CD4-positive, alpha-beta memory T cell (primary cell): ENCODE measurements at places on chromosomes 5 and 9. TPM values are rescaled to one million over a fixed set of nuclear protein-coding genes. Genes with fewer than 3 reads are reported as not detected.

Gene CARD9
- total RNA-seq, result 1.2 TPM

- no peak for DNase-seq
These were observed 91.5 kb downstream of the WDR41 start for GRCh38 chr5:77400645-77401044.

DNA sequence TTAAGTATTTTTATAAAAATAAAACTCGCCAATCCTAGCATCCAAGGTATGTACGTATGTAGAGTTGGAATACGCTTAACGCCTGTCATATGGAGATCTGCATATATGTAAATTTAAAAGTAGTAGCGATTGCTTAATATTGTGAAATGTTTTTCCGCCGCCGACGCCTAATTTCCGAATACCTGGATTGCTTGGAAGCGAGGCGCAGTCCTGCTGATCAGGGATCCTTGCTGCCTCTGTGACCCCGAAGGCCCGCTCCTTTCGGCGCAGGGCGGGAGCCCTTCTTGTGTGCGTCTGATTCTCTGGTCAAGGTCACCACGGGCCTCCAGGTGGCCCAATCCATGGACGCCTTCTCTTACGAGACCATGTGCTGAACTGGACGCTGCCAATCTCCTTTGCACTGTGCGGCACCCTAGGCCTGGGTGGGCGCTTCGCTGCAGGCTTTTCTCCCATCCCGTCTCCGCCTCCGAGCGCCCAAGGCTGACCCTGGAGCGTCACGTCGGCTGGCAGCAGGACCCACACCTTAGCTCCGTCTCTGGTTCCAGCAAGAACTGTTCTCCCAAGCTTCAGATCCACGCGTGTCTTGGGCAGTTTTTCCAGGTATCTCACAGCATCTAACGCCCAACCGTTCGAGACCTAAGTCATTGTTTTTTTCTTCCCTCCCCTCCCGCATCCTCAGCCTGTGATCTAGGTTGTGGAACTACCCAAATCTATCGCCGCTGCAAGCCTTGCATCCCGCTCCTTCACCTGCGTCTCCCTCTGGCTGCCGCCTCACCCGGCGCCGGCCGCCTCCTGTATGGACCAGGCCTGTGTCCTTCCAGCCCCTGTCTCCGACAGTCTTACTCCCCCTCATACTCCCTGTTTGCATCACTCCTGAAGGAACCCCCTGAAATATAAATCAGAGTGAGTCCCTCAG lies 3.6 kb upstream of the TRIM41 start:
- no peak for DNase-seq

- DNase-seq, result no peak
These were observed 78.0 kb upstream of the CACNA1B start for GRCh38 chr9:137799630-137799983.

DNA sequence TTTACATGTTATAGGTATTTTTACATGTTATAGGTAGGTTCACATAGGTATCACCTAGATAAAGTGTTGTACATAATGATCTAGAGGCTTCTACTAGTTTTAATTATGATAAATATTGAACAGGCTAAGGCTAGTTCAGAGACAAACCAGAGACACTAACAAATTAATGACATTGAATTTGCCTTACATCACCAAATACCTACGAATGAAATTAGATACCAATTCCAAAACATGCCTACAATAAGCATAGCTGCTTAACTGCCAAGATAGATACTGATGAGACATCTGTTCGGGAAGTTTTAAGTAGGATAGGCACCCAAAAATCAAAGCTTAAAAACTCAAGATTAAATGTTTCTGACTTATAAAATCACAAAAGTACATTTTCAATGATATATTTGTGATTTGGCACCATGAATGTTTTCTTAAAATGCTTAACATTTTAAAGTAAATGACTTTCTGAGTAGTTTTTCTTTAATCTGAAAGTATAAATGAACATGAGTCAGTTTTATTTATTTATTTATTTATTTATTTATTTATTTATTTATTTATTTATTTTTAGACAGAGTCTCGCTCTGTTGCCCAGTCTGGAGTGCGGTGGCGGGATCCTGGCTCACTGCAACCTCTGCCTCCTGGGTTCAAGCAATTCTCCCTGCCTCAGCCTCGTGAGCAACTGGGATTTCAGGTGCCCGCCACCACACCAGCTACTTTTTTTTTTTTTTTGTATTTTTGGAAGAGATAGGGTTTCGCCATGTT lies 703.1 kb upstream of the ARRDC3 start:
- DNase-seq, result no peak

DNA sequence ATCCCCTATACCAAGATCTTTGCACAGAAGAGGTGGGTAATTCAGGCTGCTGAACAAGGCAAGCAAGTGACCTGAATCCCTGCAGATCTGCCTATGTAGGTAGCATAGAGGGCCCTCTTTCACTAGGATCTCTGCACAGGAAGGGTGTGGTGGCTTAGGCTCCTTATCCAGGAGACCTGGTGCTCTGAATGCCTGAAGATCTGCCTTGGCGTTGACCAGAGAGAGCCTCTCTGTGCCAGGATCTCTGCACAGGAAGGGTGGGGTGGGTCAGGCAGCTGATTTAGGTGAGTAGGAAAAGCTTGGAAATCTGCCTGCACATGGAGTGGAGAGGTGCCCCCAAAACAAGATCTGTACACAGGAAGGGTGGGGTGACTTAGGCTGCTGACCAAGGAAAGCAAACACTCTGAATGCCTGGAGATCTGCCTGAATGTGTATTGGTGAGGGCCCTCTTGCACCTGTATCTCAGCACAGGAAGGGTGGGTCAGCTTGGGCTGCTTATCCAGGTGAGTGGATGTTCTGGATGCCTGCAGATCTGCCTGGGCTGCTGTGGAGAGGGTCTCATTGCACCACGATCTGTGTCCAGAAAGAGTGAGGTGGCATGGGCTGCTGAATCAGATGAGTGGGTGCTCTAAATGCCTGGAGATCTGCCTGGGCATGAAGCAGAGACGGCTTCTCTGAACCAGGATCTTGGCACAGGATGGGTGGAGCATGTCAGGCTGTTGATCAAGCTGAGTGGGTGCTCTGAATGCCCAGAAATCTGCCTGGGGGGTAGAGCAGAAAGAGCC lies 365.9 kb downstream of the DMAC1 start:
- no peak for DNase-seq

- DNase-seq, result no peak
These were observed 75.3 kb downstream of the ADAMTS2 start for GRCh38 chr5:179269781-179270543.

DNA sequence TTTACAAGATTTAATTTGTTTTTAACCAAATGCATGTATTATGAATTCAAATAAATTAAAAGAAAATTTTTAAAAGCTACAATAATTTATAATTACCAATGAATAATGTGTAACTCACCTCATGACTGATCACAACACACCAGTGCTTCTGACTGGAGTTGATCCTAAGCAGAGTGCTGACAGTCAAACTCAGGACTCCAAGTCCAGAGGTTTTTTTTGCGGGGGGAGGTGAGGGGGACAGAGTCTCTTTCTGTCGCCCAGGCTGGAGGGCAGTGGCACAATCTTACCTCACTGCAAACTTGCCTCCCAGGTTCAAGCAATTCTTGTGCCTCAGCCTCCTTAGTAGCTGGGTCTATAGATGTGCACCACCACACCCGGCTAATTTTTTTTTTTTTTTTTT lies 71.0 kb upstream of the MELK start:
- DNase-seq, result no peak

GRCh38 chr5:15371184-15371583 lies 128.8 kb upstream of the FBXL7 start:
- no peak for DNase-seq

DNA sequence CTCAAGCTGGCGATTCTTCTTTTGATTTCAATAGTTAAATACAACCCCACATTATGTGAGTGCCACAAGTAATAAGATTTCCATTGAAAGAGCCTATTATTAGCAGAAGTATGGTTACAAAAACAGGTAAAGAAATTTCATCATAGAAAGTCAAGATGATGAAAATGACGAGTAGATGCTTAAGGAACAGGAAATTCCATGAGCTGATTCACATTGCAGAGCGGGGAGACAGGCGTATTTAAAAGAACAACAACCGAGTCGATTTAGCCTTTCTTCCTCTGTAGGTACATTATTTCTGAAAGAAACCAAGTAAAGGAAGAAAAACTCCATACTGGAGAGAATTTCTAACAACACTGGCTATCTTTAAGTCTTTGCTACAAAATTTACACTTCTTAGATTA lies 310.4 kb downstream of the SLF1 start:
- no peak for DNase-seq

DNA sequence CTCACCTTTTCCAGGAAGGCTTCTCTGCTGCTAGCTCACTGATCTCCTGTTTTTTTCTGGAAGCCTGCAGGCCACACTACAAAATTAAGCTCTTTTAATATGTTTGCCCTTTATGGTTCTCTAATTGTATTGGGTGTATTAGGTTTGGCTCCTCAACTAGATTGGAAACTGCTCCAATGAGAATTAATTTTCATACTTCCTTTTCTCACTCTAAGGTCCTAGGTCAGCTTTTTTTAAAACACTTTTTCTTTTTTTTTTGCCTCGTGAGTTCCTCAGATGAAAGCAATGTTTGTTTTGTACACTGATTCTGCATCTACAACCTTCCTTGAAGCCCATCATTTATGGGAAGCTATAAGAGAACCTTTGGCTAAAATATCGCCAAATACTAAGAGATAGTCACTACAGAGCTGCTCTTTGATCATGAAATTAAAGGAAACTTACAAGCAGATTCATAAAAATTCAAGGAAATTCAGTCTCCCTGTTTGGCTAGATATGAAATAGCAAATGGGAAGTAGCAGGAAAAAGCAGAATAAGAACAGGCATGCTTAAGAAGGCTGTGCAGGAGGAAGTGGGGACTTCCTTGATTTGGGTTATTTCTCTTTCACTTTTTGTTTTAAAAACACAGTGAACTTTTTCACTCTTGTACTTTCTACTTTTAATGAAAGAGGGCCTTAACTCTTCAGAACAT lies 55.2 kb upstream of the FYB1 start:
- peak; percentile 37 for DNase-seq

- no peak for DNase-seq
These were observed 25.9 kb upstream of the SUB1 start for GRCh38 chr5:32559411-32559810.

Gene THBS4
- 0.29 TPM for total RNA-seq

DNA sequence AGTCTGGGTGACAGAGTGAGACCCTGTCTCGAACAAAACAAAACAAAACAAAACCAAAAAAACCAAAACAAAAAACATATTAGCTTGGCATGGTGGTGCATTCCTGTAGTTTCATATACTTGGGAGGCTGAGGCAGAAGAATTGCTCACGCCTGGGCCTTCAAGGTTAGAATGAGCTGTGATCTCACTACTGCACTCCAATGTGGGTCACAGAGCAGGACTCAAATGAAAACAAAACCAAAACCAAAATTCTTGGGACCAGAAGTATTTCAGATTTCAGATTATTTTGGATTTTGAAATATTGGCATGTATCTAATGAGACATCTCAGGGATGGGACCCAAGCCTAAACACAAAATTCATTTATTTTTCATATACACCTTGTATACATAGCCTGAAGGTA lies 80.2 kb downstream of the TMC1 start:
- DNase-seq, result no peak

- no peak for DNase-seq
These were observed 4.2 kb downstream of the NEK6 start for GRCh38 chr9:124261736-124262648.

Gene TLE1
- total RNA-seq, result 0.89 TPM

Gene CEP72
- total RNA-seq, result 26.7 TPM

Gene SURF2
- 19.8 TPM for total RNA-seq

Gene CYLC2
- not detected for total RNA-seq

DNA sequence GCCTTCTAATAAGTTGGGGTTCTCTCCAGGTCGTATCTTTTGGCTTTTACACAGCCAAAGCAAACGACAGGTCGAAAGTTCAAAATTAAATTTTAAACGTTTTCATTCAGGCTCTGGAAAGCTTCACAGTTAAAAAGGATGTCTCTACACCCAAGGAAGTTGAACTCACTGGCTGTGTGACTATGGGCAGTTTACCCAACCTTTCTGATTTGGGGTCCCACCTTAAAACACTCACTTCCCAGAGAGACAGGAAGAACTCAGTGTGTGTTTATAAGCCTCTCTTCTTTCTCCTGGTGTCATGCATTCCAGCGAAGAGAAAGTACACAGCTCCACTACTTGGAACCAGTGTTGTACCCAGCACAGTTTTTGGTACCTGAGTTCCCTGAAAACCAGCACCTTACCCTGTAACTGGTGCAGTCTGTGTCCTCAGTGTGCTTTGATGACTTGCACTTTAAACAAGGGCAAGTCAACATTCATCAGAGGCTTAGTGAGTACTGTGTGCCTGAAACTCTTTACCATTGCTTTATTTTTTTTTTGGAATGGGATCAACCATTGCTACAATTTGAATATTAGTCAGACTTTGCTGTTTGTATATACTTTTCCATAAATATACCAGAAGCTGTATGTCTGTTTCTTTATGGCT lies 1.7 kb downstream of the SRD5A1 start:
- DNase-seq, result no peak

DNA sequence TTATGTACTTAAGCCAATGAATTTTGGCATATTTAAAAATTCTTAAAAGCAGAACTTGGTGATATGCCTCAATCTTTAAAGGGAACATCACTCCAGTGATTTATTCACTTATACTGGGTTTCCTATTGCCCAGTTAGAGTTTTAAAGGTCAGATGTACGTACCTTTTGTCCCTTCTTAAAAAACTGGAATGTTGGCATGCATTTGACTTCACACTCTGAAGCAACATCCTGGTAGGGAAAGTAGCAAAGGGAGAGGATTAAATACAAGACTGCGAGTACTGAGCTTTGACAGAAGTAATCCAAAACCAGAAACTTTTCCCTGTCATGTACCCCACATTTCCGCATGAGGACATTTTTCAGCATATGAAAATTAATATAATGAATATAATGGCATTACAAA lies 11.7 kb downstream of the TXN start:
- DNase-seq, result no peak

DNA sequence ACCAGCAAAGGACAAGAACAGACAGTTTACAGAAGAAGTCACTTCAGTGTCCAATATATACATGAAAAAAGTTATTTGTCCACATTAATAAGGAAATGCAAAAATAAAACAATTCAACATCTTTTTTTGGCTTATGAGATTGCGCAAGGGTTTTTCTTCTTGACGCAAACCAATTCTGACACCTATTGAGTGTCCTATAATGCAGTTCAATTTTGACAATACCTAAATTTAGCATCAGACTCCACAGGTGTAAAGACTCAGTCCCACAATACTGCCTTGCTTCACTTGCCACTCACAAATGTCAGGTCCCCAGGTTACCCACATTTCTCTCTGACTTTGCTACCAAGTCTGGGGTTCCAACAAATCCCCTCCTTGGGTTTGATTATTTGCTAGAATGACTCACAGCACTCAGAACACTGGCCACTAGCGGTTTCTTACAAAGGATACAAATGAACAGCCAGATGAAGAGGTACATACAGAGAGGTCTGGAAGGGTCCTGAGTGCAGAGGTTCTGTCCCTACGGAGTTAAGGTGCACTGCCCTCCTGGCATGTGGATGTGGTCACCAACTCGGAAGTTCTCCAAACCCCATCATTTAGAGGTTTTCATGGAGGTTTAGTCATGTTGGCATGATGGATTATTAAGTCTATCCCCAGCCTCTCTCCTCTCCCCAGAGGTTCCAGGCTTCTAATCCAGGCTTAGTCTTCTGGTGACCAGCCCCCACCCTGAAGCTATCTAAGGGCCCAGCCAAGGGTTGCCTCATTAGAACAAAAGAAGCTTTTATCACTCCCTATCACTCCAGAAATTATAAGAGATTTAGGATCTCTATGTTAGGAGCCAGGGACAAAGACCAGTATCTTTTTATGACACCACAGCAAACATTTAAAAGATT lies 27.0 kb upstream of the SLC22A5 start:
- DNase-seq, result no peak

- no peak for DNase-seq
These were observed 960.6 kb upstream of the DMAC1 start for GRCh38 chr9:8760000-8760767.

Gene TARS1
- 111 TPM for total RNA-seq

GRCh38 chr5:118891252-118891651 lies 97.1 kb downstream of the DTWD2 start:
- DNase-seq, result no peak
